EH (cell line): ENCODE measurements at places on chromosomes 3 and 15.
A peak's percentile ranks its signal among the peaks of the same experiment; 100 is the strongest.

DNA sequence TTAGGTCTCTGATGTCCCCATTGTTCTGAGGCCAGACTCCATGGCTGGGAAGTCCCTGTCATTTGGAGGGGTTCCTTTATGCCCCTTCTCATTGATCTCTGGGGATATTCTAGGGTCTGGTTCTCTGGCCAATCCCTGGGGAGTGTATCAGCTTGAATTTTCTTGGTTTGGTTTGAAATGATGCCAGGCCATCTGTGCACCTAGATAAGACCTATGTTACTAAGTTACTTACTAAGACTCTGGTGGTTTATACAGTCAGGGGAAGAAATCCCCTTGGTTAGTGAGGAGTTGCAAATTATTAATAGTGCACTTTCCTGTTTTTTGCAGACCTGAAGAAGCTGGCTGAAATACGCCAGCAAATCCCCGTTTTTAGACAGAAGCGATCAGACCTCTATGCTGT, 20.3 kb downstream of the NIT2 start:
- DNase-seq = no peak

DNA sequence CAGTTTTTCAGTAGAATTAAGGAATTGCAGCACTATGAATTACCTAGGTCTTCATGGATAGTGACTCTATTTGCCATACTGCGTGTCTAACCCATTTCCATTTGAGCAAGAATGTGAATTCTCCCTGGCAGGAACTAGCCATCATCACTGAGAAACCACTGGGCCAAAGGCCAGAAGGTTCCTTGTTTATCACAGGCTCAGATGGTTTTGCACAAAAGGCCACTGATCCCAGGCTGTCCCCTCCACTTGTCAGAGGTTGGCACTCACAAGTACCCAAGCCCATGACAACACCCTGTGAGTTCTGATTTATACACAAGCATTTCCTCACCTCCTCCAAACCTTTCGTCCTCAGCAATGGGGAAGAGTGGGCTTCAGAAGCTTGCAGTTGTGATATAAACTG, 131.8 kb downstream of the FOXB1 start:
- DNase-seq = no peak

DNA sequence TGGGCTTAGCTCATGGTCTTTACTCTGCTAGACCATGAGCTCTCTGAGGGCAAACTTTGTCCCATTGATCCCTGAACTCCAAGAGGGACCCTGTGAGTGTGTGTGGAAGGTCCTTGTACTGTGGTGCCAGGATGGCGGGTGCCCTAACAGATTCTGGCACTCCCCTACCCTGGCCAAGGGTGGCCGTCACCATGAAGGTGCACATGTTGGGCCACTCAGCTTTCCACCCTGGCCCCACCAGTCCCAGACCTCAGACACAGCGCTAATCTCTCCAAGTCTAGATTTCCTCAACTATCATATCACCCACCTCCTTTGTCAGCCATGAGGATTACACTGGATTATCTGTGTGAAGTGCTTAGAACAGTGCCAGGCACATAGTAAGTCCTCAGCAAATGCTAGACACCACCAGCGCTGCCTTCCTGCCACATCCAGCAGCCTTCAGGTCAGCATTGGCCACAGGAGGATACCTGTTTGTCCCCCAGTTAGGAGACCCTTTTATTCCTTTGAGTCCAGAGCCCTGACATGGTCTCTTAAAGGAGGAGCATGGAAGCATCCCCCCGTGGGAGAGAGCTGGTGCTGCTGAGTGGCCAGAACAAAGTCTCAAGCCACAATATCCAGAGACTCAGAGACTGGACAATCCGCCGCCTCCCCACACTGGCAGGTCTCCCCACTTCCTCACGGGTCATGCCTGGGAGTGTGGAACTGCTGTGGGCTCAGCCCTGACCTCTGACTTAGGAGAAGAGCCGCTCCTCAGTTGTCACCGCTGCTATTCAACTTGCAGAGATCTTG, 44.5 kb upstream of the SLCO2A1 start:
- no peak for DNase-seq

- DNase-seq = no peak
Measured at GRCh38 chr3:52568069-52568468, 31.7 kb downstream of the UQCC5 start.

GRCh38 chr3:168051070-168051469, 44.7 kb downstream of the GOLIM4 start:
- DNase-seq = no peak

- DNase-seq = no peak
Measured at GRCh38 chr15:51672155-51672687, 9.1 kb upstream of the SCG3 start.

GRCh38 chr15:64891561-64891960, 20.1 kb upstream of the ANKDD1A start:
- no peak for DNase-seq

DNA sequence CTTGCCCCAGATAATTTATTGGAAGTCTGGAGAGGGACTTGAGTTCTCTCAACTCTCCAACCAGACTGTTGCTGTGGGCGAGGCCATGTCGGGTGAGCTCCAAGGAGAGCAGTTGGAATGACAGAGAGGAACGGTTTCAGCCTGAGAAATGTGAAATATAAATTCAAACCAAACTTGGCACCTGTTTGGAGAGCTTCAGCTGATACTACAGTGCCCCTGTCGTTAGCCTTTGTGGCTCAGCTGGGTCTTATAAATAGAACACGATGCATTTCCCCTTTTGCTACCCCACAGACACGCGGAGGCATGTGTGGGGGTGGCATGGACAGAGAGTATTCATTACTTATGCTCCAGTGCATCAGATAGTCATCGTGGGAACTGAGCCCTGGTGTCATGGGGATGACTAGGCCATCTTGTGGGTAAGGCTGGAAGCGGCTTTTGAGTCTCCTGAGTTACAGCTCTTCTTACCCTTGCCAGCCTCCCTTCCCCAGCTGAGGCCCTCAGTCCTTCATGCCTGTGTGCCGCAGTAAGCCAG, 15.6 kb downstream of the SMAD3 start:
- peak; percentile 96 for DNase-seq

GRCh38 chr15:52013151-52013791, 5.7 kb upstream of the MAPK6 start:
- peak; percentile 75 for DNase-seq

DNA sequence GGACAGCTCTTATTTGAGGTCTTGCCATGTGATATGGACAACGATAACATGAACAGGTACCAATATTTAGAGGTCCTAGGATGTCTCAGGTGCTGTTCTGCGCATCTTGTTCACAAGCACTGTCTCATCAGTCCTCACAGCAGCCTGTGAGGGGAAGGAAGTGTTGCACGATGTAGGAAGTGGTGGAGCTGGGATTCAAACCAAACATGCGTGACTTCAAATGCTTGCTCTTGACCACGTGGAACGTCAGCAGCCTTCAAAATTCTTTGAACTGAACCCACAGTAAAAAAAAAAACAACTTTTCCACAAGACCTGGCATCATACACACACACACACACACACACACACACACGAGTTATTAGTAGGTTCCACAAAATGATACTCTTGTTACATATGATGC, 153.4 kb upstream of the SMAD3 start:
- no peak for DNase-seq

GRCh38 chr3:140441006-140441405, 236.9 kb upstream of the TRIM42 start:
- peak; percentile 47 for DNase-seq

- DNase-seq = no peak
Measured at GRCh38 chr3:56118968-56119367, 349.3 kb downstream of the ERC2 start.

- no peak for DNase-seq
Measured at GRCh38 chr3:161630794-161631193, 134.2 kb downstream of the OTOL1 start.

GRCh38 chr3:128489927-128490649, 2.9 kb downstream of the GATA2 start:
- DNase-seq = peak; percentile 65

- no peak for DNase-seq
Measured at GRCh38 chr15:39781147-39781966, 1.3 kb downstream of the FSIP1 start.

DNA sequence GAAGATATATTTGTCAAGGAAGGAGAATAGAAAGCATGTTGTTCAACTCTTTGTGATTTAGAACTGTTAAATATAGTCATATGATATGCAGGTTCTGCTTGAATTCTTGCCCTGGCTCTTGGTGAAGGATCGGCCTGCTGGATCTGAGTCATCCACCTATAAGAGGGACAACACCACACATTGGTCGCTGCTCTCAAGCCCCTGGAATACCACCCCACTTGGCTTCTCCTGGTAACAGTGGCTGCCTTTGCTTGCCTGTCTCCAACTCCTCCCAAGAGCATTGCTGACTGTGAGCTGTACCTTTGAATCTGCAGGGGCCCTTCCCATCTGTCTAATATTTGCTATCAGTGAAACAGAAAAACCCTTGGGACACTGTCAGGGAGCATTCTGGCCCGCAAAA, 78.9 kb upstream of the DGKG start:
- DNase-seq = no peak

DNA sequence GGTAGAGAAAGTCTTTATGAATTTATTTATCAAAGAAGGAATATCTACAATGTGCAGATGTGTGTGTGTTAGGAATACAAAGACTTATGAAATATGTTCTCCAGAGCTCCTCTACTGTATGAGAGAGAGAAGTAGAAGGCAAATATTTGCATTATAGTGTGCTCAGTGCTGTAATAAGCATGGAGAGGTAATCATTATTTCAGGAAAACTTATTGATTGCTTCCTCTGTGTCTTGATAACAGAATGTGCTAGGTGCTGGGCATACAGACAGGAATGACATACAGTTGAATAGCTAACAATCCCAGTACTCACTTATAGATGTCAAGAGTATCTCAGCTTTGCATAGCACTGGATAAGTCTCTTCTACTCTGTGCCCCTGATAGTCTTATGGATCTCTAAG, 30.2 kb downstream of the ATG7 start:
- no peak for DNase-seq

DNA sequence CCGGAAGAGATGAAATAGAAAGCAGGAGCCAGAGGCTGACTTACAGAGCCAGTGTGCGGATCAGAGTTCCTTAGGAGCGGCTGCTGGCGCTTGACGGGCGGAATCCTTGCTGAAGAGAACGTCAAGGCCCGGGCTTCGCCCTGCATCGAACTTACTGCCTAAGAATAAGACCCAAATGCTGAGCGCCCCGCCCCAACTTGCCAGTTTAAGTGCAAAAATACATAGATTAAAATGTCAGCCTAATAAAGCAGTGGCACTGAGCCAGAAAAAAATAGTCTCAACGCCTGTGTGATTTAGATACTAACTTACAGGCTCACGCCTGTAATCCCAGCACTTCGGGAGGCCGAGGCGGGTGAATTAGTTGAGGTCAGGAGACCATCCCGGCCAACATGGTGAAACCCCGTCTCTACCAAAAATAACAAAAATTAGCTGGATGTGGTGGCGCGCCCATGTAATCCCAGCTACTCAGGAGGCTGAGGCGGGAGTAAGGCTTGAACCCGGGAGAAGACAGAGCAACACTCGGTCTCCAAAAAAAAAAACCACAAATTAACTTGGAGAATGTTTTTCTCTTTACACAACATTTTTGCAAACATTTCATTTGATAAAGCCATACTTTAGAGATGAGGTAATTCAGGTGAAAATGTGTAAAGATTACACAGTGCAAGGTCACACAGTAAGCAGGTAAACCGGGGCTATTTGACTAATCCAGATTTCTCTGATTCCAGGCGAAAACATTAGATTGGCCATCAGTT, 1.2 kb upstream of the UBP1 start:
- no peak for DNase-seq

DNA sequence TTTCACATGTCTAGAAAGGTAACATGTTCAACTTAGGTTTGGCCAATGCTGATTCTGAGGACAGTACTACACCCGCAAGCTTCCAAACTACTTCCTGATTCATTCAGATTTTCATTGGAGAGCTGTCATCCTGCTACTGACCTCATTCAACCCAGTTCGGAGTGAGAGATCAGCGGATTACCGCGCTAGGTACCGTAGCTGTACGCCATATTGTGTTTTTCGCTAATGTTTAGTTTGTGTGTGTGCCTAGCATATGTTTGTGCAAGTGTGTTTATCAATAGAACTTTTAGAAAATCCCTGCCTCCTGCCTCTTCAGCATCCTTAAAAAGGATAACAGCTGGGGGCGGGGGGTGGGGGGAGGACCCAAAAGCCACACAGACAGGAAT, 1.1 kb downstream of the ZBTB20 start:
- DNase-seq = peak; percentile 83

- peak; percentile 75 for DNase-seq
Measured at GRCh38 chr15:76576523-76577279, 240.1 kb downstream of the ISL2 start.

- no peak for DNase-seq
Measured at GRCh38 chr3:52537165-52537620, 788 bp downstream of the UQCC5 start.

GRCh38 chr3:150142936-150143335, 172.2 kb upstream of the PFN2 start:
- peak; percentile 76 for DNase-seq

- peak; percentile 94 for DNase-seq
Measured at GRCh38 chr3:173893066-173893465, 495.5 kb downstream of the NLGN1 start.

DNA sequence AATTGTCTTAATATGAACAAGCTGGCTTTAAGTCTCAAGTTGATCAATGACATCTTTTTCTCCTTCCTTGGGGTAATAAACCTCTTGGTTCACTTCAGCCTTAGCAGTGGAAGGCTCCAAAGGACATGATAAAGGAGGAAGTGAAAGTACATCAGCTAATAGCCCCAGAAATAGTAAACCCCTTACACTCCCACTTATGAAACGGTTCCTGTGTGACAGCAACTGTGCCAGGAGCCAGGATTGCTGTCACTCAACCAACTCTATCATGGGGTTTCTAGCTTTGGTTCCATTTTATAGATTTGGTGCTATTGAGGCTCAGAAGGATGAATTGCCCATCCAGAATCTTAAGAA, 216.7 kb downstream of the ABHD5 start:
- no peak for DNase-seq

- no peak for DNase-seq
Measured at GRCh38 chr3:123343296-123344174, 105.4 kb downstream of the ADCY5 start.

DNA sequence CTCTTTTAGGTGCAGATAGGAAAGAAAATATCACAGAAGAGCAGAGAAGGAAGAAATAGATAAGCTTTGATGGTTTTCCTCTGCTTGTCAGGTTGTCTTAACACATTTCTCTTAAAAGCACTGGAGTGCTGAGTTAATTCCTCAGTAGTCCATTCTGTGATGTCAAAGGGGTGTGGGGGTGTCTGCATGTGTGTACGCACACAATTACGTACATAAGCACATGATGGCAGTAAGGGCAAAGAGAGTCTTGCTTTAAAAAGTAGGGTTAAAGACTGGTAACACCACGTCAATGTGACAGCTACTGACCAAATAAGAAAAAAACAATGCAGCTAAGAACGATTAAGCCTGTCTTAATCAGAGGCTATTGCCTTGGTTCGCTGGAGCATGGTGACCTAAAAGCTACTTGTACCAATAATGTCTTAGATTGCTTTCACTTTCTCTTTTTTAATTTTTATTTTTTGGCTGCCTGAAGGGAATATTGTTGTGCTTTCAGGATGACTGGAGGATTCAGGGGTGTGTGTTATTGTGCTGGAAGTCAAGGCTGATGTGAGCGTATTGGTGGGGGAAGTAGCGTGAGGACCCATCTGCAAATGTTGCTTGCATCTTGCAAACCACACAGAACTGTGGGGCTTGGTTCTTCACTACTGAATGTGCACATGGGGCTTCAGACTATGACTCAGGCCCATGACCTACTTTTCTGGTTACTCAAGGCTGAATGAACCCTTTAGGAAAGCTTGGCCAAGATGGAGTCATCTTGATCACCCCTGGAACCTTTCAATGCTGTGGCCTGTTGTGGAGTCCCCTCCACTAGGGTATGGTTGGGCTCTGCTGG, 417.8 kb upstream of the TPM1 start:
- DNase-seq = peak; percentile 78

GRCh38 chr3:29503958-29504357, 223.1 kb downstream of the RBMS3 start:
- no peak for DNase-seq
